Stimulated activated CD8-positive, alpha-beta memory T cell treated with anti-CD3 and anti-CD28 coated beads, Interleukin-4, amount 100 ng/mL, for 48 hours (primary cell): ENCODE measurements at places on chromosomes 3 and 15.

GRCh38 chr3:149792452-149793270 is at the start of gene ANKUB1:
ANKUB1 (minus strand) TSS chr3:149792554; CDS start chr3:149792366, 188 bp downstream.
- DNase-seq = no peak

DNA sequence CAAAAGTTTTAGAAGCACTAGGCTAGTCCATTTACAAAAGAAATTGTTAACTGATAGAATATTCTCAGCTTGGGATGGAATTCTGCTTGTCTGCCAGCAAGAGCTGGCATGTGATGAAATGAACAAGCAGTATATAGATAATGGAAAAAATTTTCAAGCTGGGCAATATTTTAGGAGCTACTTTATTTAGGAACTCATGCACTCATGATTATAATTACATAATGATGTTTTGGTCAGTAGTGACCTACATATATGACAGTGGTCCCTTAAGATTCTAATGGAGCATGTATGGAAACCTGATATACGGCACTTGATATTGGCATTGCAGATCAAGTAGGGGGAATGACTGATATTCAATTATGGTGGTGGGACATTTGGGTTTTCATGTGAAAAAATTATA is 6.1 kb downstream of the EAF1 start:
- no peak for DNase-seq

GRCh38 chr3:40118091-40118490 is 191.4 kb upstream of the EIF1B start:
- no peak for DNase-seq

DNA sequence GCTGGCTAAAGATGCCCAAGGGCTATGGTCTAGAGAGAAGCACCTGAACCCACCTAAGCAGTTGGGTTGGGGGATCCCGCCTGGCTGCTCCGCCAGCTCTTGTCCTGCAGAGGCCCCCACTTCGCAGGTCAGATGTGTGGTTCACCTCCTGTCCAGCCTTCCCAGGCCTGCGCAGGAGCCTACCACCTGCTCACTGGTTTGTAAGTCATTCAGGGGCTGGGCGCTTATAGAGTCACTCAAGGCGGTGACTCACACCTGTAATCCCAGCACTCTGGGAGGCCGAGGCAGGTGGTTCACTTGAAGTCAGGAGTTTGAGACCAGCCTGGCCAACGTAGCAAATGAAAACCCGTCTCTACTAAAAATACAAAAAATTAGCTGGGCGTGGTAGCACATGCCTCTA is 3.9 kb upstream of the FURIN start:
- DNase-seq = no peak

GRCh38 chr3:163175970-163176369 is 1679.4 kb downstream of the OTOL1 start:
- no peak for DNase-seq

- DNase-seq = no peak
These were observed 66.4 kb upstream of the RPL35A start for GRCh38 chr3:197883541-197883940.

DNA sequence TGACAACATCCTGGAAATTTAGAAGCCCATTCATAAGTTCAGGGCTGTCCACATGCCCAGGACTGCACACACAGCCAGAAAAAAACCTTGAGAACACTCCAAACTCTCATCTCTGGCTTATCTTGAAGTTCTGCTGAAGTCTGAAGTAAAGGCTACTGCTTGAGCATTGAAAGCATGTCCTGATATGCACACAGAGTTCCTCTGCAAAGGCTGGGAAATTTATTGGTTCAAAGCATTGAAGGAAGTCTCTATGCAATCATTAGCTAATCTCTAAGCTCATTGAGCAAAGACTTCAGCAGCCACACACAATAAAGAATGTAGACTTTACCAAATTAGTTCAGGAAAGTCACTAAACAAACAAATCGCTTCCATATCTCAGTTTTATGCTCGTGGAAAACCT is 162.0 kb upstream of the STT3B start:
- DNase-seq = no peak

DNA sequence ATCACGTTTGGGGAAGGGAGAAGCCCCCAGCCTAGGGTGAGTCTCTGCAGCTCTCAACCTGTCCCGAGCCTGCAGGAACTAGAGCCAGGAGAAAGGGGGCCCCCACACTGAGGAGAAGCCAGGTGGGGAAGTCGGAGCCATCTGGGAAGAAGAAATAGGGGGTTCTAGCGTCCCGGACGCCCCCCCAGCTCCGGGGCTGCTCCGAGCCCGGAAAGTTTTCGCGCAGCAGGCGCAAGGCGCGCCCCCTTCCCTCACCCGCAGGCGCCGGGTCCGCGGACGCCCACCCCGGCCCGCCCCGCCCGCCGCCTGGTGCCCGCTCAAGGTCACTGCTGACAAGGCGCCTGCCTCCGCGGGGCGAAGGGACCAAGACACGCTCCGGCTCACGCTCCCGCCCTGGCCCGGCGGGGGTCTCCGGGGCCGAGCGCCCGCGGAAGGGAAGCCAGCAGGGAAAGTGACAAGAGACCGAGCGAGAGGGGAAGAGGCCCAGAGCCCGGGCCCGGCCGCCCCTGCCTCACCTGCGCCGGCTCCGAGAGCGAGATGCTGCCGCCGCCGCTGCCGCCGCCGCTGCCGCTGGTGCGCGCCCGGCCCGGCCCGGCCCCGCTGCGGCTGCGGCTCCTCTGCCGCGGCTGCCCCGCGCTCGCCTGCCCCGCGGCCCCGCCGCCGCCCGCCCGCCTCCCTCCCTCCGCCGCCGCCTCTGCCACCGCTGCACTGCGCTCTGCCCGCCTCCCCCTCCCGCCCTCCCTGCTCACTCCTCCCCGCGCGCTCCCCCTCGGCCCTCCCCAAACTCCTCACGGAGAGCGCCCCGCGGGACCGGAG is 108.4 kb upstream of the SLC6A11 start:
- DNase-seq = no peak

GRCh38 chr3:59695860-59696259 is 646.0 kb upstream of the CFAP20DC start:
- no peak for DNase-seq

DNA sequence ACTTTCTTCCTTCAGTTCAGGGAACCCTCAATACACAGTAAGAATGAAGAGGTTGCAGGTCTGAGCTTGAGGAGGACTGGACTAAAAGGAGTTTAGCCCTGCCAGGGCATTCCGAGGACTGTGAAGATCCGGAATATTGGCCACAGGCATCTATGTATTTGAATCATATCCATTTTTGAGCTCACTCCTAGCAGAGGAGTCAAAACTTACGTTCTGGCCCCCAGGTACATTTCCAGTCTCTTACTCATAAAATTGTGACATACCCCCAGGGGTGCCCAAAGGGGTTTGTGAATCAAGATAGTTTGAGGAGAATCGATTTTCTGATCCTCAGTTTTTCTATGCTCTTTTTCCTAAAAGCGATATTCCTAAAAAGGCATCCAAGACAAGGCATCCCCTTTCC is 27.6 kb upstream of the SRP14 start:
- DNase-seq = no peak

DNA sequence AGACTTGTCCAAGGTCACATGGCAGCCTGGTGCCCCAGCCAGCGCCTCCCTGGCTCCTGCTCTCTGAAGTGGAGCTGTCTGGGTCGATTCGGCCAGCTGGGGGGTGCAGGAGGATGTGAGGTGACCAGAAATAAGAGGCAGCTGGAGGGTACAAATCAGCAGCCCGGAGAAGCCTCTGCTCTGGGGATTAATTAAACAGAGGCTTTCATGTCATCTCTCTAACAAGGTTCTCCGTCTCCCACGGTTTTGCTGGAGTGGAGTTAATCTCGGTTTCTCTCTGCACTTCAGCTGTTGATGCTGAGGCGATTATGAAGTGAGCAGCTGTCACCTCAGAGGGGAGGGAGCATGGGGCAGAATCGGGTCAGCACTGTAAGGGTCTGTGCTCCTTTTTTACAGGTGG is 236.8 kb downstream of the TLE3 start:
- no peak for DNase-seq

GRCh38 chr3:187713504-187713903 is 11.1 kb upstream of the RTP2 start:
- DNase-seq = no peak

- peak; percentile 45 for DNase-seq
These were observed 5.2 kb downstream of the FURIN start for GRCh38 chr15:90873488-90873997.

- DNase-seq = no peak
These were observed 29.7 kb downstream of the TNK2 start for GRCh38 chr3:195878424-195879274.

DNA sequence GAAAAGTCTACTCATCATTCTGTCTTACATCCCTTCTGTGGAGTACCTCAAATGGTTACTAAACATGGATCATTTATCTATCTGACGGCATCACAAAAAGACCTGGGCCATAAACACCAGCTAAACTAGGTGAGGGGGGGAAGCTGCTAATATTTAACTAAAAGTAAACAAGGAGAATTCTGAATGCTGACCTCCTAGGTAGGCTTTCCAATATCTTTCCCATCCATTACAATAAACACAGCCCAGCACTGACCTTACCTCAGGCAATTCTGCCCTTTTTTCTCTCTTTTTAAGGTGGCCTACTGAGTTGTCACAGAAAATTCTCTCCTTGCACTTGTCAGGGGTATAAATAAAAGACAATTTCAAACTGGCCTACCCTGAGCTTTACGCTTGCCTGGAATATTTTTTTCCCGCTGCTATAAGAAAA is 33.1 kb downstream of the USF3 start:
- no peak for DNase-seq

- DNase-seq = no peak
These were observed 291.7 kb downstream of the MEX3B start for GRCh38 chr15:81754078-81754477.

DNA sequence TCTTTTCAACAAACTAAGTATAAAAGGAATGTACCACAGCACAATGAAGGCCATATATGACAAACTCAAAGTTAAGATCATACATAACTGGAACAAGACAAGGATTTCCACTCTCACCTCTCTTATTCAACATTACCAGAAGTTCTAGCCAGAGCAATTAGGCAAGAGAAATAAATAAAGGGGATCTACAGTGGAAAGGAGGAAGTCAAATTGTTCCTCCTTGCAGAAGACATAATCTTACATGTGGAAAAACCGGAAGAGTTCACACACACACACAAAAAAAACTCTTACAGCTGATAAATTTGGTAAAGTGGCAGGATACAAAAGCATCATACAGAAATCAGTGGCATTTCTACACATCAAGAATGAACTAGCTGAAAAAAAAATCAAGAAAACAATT is 277.9 kb downstream of the MCTP2 start:
- no peak for DNase-seq

GRCh38 chr3:38226273-38226672 is 39.3 kb upstream of the SLC22A13 start:
- DNase-seq = no peak

DNA sequence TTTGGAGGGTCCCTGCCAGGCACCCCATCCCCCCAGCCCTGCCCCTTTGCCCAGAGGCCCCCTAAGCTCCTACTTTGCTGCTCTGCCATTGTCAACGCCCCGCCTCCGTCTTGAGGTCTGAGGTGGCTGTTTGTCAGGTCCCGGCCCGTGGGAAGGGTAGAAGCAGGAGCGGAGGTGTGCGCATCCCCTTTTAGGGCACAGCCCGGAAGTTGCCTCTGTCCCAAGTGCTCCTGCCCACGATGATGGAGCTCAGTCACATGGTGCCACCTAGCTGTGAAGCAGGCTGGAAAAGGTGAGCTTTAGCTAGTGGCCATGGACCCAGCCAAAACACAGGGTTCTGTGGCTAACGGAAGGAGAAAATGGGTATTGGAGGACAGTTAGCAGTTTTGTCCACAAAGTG is 28.5 kb upstream of the LCTL start:
- DNase-seq = no peak

DNA sequence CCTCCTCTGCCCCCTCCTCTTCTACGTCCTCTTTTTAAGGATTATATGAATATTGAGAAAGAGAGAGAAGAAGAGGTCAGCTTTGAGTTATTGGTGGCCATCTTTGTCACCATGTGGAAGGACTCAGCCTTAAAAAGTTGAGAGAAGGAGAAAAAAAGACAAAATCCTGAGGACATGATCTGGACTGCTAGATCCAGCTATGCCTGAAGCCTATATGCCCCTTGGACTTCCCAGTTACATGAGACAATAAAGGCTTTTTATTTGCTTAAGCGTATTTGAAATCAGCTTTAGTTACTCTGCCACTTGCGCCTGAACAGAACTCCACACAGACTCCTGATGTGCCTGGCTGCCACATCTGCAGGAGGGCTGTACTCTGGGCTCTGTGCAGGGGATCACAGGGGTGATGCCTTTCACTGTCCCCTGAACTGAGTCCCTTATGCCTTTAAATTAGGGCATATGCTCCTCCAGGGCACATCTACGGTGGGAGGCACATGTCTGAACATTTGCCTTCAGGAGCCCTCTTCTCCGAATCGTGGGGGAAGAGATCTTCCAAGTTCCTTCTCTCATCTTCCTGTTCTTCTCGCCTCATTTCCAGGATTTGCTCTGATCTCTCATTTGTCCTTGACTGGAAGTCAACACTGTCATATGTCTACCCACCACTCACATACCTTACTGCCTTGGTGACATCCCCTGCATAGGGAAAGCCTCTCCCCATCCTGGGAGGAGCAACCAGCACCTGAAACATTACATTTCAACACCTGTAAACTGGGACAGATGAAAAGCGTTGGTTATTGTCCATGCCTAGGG is 14.0 kb upstream of the PLA2G4E start:
- DNase-seq = no peak

GRCh38 chr3:59994732-59995304 is 945.0 kb upstream of the CFAP20DC start:
- no peak for DNase-seq

GRCh38 chr15:63502843-63503738 is 1.3 kb upstream of the USP3 start:
- DNase-seq = peak; percentile 88

DNA sequence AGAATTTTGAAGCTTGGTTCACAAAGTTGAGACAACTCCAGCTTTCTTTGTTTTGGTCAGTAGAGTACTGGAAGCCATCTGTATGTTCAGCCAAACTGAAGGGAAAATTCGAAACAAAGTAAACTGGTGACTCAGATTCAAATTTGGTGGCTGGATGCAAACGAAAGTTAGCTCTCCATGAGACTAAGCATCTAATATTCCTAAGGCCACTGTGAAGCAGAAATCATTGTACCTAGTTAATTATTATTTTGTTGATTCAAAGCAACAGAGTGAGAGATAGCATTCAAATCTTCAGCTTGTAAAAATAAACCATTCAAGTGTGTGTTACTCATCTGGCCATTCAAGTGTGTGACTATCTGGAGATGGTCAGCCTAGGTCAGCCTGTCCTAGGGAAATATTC is 42.1 kb downstream of the NR2F2 start:
- DNase-seq = no peak

DNA sequence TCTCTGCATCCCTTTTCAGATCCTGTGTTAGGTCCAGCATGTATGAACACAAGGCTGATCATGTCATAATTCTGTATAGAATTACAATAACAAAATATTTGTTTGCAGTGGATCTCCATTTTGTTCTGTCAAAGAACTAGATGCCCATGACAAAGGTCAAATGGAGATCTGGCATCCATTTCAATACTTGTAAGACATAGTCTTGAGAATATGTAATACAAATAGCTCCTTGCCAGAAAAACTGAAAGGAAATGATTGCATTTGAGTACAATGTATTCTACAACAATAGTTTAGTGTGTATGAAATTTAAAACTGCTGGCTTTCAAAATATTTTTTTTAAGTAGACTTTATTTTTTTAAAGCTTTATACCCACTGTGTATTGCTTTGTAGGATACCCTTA is 101.1 kb downstream of the CMSS1 start:
- DNase-seq = no peak

GRCh38 chr15:48547286-48547685 is 98.2 kb downstream of the FBN1 start:
- DNase-seq = no peak
